ENCODE measurements at places on chromosomes 12 and 14.
A peak's percentile ranks its signal among the peaks of the same experiment; 100 is the strongest.

GRCh38 chr12:70637303-70638085, at the start of gene PTPRB:
Gene PTPRB (minus strand): TSS chr12:70637429. CDS start chr12:70637395, 34 bp downstream.
- H3K36me3 ChIP-seq: no peaks in the 10 kb centered on the region
- no peak for DNase-seq
- no peaks in the 10 kb centered on the region for H3K27me3 ChIP-seq
- H3K4me3 ChIP-seq: peak within 1 kb of the TSS; percentile 8
- no peaks in the 10 kb centered on the region for H3K4me1 ChIP-seq

GRCh38 chr14:36944307-36945010, 227.9 kb downstream of the SLC25A21 start:
- H3K36me3 ChIP-seq: no peaks in the 10 kb centered on the region
- H3K27me3 ChIP-seq: no peaks in the 10 kb centered on the region
- DNase-seq: no peak
- no peak overlapping the region for H3K27ac ChIP-seq
- H3K4me3 ChIP-seq: no peak overlapping the region

DNA sequence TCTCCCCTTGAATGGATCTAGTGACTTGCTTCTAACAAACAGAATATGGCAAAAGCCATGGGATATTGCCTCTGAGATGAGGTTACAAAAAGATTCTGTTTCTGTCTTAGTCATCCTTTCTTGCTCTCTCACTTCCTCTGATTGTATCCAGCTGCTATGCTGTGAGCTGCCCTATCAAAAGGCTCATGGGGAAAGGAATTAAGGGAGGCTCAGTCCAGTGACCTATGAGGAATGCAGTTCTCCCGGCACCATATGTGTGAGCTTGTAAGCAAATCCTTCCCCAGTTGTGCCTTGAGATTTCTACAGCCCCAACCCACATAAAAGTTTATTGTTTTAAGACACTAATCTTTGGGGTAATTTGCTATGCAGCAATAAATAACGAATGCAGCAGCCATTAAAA, 183.1 kb downstream of the KLHL28 start:
- H3K4me1 ChIP-seq: no peaks in the 10 kb centered on the region
- no peaks in the 10 kb centered on the region for H3K27me3 ChIP-seq
- H3K27ac ChIP-seq: no peak overlapping the region
- no peak for DNase-seq

GRCh38 chr14:56887216-56887615, 76.9 kb upstream of the OTX2 start:
- H3K36me3 ChIP-seq: no peaks in the 10 kb centered on the region
- DNase-seq: no peak
- H3K27me3 ChIP-seq: no peaks in the 10 kb centered on the region
- H3K4me1 ChIP-seq: no peaks in the 10 kb centered on the region
- H3K4me3 ChIP-seq: no peak overlapping the region
- no peak overlapping the region for H3K27ac ChIP-seq

DNA sequence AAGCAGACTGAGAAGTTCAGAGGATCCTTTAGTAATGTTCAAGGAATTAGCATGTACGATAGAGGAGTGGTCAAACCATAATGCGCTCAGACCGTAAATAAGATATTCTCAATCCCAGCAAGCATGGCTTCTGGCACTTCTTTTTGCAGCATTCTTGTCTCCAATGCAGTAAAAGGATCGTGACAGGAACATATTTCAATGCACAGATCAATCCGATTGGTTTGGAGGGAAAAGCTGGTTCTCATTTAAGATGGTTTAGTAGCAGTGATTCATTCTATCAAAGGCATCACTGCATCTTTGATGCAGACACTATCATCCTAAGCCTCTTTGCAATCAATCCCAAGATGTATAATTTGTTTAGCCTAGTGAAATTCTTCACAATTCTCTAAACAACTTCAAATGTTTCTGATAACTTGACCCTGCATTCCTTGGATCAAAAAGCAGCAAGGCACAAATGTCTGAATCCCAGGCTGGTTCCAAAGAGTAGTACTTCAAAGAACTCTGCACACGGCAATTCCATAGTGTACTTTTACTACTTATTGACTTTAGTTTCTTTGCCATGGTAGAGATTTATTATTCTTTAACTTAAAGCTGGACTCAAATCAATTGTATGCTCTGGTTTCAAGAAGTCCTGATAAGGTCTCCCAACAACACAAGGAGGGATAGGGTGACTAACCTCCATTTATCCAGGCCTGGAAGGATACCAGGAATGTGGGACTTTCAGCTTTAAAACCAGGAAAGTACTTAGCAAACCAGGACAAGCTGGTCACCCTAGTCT, 96.8 kb upstream of the MDM1 start:
- no peak for DNase-seq
- H3K4me1 ChIP-seq: peaks cover 7% of the 10 kb centered on the region
- no peak overlapping the region for H3K4me3 ChIP-seq
- H3K27me3 ChIP-seq: no peaks in the 10 kb centered on the region

DNA sequence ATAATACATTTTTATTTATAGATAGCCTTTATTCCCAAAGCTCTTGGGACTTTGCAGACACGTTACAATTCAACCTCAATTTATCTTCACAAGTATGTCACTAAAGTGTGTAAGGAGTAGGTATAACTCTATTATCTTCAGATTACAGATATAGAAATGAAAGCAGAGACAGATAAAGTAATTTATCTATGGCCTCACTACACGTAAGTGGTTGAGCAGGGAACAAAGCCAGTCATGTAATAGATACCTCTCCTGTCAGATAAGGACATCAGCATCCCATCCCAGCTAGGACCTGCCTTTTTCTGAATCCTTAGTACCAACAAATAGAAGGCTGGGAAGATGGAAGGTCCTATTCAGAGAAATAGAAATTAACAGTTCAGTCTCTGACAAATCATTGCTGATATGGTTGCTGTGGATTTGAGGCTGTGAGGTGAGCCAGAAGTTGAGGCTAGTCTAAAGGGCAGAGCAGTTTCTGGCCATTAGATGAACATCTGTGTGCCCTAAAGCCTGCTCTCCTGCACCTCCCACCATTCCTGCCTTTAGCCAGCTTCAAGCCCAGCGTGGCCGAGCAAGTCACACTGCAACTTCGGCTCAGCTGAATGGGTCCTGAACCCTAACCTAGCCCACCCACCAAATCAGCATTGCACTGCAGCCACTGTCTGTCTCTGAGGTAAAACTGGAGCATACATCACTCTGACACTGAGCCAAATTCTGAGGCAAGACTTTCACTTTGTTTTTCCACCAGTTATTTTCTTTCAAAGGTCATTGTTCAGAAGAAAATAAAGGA, 71.1 kb upstream of the PLEKHA5 start:
- no peak for DNase-seq
- H3K36me3 ChIP-seq: no peaks in the 10 kb centered on the region
- no peak overlapping the region for H3K4me3 ChIP-seq
- no peaks in the 10 kb centered on the region for H3K4me1 ChIP-seq
- H3K27me3 ChIP-seq: no peaks in the 10 kb centered on the region
- H3K27ac ChIP-seq: no peak overlapping the region

DNA sequence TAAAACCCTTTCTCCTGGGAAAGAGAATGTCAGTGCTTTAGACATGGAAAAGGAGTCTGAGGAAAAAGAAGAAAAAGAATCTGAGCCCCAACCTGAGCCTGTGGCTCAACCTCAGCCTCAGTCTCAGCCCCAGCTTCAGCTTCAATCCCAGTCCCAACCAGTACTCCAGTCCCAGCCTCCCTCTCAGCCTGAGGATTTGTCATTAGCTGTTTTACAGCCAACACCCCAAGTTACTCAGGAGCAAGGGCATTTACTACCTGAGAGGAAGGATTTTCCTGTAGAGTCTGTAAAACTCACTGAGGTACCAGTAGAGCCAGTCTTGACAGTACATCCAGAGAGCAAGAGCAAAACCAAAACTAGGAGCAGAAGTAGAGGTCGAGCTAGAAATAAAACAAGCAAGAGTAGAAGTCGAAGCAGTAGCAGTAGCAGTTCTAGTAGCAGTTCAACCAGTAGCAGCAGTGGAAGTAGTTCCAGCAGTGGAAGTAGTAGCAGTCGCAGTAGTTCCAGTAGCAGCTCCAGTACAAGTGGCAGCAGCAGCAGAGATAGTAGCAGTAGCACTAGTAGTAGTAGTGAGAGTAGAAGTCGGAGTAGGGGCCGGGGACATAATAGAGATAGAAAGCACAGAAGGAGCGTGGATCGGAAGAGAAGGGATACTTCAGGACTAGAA, 6.1 kb downstream of the PNN start:
- H3K27me3 ChIP-seq: no peaks in the 10 kb centered on the region
- peaks cover 64% of the 10 kb centered on the region for H3K36me3 ChIP-seq
- DNase-seq: no peak
- no peak overlapping the region for H3K4me3 ChIP-seq
- no peak overlapping the region for H3K27ac ChIP-seq

- no peaks in the 10 kb centered on the region for H3K36me3 ChIP-seq
- no peaks in the 10 kb centered on the region for H3K27me3 ChIP-seq
- no peak overlapping the region for H3K4me3 ChIP-seq
- no peak for DNase-seq
- H3K27ac ChIP-seq: no peak overlapping the region
Measured at GRCh38 chr14:66311990-66312389, 174.2 kb upstream of the CCDC196 start.

DNA sequence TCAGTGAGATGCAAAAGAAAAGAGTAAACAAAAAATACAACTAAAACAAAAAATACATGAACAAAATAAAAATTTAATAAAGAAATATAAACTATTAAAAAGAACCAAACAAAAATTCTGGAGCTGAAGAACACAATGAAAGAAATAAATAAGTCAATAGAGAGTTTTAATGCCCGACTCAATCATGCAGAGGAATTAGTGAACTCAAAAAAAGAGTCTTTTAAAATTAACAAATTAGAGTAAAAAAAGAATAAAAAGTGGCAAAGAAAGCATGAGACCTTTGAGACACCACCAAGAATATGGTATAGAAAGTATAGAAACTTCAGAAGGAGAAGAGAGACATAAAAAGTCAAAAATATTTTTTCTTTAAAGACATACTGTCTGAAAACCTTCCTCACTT, 2.6 kb upstream of the KLRC1 start:
- DNase-seq: no peak
- no peaks in the 10 kb centered on the region for H3K36me3 ChIP-seq
- H3K27me3 ChIP-seq: no peaks in the 10 kb centered on the region
- H3K4me1 ChIP-seq: no peaks in the 10 kb centered on the region

GRCh38 chr14:30114051-30114450, 186.4 kb upstream of the PRKD1 start:
- no peak for DNase-seq
- no peaks in the 10 kb centered on the region for H3K4me1 ChIP-seq
- no peaks in the 10 kb centered on the region for H3K36me3 ChIP-seq
- H3K27ac ChIP-seq: no peak overlapping the region
- H3K4me3 ChIP-seq: no peak overlapping the region
- no peaks in the 10 kb centered on the region for H3K27me3 ChIP-seq

DNA sequence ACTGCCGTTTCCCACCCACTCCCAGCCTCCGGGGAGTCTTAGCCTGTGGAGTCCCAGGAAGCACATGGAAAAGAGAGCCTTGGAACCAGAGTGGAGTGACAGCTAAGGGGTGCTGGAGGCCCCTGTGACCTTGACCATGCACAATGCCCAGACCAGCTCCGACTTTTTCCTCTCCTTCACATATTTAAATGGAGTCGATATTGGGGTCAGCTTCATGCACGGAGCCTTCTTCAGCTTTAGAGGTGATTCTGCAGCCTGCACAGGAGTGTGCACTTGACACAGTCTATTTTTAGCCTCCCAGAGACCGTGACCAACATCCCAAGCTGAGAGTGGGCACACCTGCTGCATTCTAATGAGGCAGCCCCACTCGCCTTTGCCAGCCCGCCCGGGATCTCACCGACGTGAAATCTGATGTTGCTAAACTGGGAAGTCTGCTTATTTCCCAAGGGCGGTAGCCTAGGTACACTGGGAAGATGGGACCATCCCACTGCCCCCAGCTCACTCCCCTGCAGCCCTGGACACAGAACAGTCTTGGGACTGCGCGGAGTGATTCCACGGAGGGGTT, 47.5 kb downstream of the PRMT8 start:
- H3K27ac ChIP-seq: no peak overlapping the region
- no peak overlapping the region for H3K4me3 ChIP-seq
- no peaks in the 10 kb centered on the region for H3K27me3 ChIP-seq
- H3K36me3 ChIP-seq: no peaks in the 10 kb centered on the region
- no peaks in the 10 kb centered on the region for H3K4me1 ChIP-seq

- no peaks in the 10 kb centered on the region for H3K4me1 ChIP-seq
- no peaks in the 10 kb centered on the region for H3K27me3 ChIP-seq
- no peak overlapping the region for H3K4me3 ChIP-seq
- no peaks in the 10 kb centered on the region for H3K36me3 ChIP-seq
- no peak overlapping the region for H3K27ac ChIP-seq
Measured at GRCh38 chr12:24938341-24938740, 10.6 kb downstream of the BCAT1 start.

DNA sequence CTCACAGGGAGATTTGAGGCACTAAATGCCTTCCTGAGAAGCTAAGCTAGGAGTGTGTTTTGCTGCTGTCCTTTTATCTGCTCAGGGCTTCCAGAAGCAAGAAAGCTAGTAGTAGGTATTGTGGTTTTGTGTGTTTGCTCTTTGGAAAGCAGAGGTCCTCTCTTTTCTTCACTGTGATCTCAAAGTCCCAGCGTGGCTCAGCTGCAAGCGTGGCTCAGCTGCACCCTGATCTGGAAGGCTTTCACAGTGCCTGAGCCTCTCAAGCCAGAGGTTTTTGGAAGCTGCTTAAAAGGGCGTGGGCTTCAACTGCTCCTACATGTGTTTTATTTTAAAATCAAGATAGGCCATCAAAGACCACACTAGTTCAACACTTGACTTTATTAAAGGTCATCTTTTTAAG, 337.4 kb upstream of the RGS6 start:
- DNase-seq: no peak
- no peaks in the 10 kb centered on the region for H3K36me3 ChIP-seq
- no peak overlapping the region for H3K4me3 ChIP-seq
- peaks cover 48% of the 10 kb centered on the region for H3K4me1 ChIP-seq

GRCh38 chr14:85333313-85333712, 196.6 kb upstream of the FLRT2 start:
- no peaks in the 10 kb centered on the region for H3K4me1 ChIP-seq
- H3K4me3 ChIP-seq: no peak overlapping the region
- no peaks in the 10 kb centered on the region for H3K27me3 ChIP-seq
- no peak overlapping the region for H3K27ac ChIP-seq
- no peak for DNase-seq

GRCh38 chr14:24240110-24240918, 2.1 kb downstream of the TINF2 start:
- H3K4me3 ChIP-seq: no peak overlapping the region
- DNase-seq: no peak
- no peaks in the 10 kb centered on the region for H3K27me3 ChIP-seq
- peak overlapping the region; percentile 92 for H3K27ac ChIP-seq
- H3K36me3 ChIP-seq: peaks cover 57% of the 10 kb centered on the region
